ENCODE measurements at places on chromosomes 12 and 14.

GRCh38 chr14:105508601-105509000, 17.6 kb downstream of the TEDC1 start:
- DNase-seq: no peak

DNA sequence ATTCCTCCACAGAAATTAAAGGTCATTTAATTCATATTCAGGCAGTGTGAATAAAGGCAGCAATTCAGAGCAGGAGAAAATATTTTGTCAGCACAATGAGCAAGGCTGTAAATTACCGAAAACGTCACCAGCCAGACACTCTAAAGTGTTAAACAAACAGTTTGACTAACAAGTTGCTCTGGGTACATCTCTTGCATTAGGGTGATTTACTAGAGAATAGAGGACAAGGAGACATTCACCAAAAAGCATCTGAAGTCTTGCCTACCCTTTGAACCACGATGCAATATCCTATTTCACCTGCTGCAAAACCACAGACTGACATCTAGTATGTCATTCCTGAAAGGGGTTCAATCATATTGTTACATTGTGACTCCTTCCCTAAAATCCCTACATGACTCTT, 27.1 kb upstream of the GPHB5 start:
- no peak for DNase-seq

DNA sequence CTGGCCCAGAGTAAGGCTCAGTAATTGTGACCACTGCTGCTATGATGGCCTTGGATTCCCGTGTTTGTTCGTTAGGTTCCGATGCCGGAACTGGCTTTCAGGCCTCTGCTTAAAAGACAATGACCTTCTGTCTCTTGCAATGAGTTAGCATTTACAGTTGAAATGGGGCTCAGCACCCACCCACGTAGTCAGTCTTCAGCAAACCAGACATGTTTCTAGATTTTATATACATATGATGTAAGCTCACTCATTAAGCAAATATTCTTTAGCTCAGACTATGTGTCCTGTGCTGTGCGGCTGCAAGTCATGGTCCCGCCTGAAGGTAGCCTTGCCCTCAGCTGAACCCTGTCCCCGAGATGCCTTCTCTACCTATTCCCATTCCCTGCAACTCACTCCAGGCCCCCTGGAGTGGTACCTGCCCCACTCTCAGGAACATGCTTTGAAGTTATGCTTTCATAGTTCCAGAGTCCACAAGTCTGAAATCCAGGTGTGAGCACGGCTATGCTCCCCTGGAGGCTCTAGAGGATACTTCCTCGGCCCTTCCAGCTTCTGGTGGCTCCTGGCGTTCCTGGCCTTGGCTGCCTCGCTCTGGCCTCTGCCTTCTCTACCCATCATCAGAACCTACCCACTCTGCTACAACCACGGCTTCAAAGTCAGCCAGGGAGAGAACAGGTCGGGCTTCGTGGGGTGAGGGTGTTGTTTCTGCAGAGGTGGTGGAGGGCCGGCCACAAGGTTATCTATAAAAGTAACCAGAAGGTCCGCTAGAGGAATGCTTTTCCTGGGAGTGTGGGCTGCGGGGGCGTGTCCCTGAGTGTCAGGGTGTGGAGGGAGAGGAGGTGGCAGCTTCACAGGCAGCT, 157.8 kb downstream of the RBM19 start:
- DNase-seq: no peak

DNA sequence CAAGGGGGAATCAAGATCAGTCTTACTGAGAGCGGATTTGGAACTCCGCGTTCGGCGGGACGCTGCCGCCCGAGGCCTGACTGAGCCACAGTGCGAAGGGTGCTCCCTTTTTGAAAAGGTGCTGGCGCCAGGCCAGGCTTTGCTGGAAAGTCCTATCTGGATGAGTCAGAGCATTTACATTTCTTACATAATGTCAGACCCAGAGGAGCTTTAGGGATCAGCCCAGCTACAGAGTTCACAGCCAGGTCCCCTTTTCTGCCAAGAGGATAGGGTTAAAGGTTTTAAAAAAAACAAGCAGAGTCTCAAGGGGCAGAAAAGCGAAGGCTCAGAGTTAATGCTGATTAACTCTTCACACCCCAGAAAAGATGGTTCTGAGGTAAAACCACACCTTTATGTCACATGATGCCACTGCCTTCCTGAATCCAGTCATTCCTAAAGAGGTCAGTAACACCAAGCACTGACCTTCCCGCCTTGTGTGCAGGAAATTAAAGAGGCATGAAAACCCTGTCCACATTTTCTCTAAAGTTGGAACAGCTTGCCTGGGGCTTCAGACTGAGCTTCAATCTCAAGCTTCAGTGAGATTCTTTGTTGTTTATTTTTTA, 11.7 kb upstream of the FBXL14 start:
- DNase-seq: peak; percentile 85

GRCh38 chr12:52441320-52441911, 7.2 kb upstream of the KRT75 start:
- no peak for DNase-seq

DNA sequence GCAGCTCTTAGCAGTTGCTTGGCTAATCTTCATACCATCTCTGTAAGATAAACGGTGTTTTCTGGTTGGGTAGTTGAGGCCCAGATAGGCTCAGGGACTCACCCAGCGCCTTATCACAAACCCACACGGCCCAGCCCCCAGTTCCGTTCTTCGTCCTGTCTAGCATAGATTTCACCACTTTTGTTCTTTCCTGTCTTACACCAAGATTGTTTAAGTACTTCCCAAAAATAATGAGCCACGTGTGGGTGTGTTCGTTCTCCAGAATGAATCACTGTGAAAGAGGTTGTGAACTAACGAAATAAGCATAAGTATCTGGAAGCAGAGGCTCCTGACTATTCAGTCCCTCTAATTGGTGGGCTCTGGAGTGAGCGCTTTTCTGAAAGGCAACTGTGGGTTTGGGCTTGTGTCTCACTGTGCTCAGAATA, 21.4 kb downstream of the ACVR1B start:
- DNase-seq: no peak

DNA sequence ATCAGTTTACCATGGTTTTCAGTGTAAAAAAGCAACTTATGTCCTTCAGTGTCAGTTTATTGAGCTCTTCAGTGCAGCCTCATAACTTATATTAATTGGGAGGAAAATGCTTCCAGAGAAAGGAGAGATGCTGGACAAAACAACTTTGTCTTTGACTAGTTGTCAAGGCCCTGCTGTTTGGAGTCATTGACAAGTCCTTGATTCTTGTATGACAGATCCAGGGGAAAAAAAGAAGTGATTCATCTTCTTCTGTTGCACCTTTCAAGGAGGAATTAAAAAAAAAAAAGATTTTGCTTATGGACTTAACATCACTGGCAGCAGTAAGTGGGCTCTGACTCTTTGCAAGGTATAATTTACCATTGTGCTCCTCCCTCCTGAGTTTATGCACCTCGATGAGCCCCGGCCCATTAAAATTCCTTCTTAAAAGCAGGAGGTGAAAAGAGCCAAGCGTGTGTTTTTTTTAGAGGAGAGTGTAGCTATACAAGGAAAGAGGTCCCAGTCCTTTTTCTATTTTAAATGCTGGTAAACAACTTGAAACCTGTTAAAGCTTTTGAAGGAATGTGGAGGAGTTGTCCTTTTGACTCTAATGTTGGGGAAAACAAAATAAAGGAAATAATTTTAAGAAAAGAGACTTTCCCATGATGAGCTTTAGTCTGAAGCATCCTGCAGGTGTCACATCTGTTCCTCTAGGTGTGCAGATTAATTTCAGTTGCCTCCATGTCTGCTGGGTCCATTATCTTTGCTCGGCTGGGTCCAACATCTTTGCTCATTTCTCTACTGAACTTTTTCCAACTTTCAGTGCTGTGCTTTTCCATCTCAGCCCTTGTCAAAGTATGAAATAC, 431.6 kb downstream of the RAD51B start:
- DNase-seq: no peak

- peak; percentile 9 for DNase-seq
These were observed 18.4 kb downstream of the OTUB2 start for GRCh38 chr14:94044476-94045091.

DNA sequence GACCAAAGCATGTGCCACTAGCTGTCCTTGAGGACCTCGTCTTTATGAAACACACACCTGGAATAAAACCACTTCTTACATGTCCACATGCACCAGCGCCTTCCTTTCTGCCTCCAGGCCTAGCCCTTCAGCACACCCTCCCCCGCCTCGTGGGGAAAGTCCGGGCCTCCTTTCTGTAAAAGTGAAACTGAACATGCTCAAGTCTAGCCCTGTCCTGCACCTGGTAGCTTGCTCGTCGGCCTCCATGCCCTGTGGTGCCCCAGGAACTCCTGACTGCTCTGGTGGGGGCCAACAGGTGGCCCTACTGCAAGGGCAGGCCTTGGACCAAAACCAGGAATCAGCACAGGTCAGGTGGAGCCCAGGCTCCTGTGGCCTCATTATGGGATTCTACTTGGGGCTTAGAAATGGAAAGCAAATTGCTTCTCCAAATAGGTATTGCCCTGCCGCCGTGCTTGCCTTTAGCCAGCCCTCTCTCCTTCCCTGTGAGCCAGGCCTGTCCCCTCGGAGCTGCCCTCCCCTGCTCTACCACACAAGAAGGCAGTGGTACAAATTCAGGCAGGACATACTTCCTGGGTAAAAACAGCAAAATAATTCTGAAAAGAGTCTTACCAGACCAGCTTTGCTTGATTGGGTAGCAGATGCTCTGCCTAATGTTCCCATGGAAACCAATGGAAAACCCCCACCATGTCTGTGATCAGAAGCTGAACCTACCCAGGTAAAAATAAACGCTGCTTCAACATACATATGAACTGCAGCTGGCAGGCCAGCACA, 43.5 kb downstream of the ERH start:
- DNase-seq: no peak

GRCh38 chr14:97948841-97949240, 1151.7 kb downstream of the VRK1 start:
- DNase-seq: peak; percentile 36

GRCh38 chr14:54133896-54134295, 177.3 kb upstream of the BMP4 start:
- no peak for DNase-seq

DNA sequence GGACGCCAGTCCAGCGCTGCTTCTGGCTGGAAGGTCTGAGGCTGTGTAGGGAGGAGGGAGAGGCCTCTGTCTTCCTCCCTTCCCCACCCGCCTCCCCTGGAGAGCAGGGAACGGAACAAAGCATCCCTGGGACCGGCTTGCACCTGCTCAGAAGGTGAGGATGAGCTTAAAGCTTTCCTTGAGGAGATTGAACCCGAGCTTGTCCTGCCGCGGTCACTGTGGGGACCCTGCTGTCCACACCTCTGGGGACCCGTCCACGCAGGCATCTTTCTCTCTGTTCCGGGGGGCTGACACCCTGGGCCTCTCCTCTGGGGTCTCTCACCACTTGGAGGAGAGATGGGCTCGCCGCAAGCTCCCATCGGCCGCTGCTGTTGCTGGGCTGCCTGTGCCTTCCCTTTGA, 33.2 kb upstream of the SFSWAP start:
- DNase-seq: no peak

- no peak for DNase-seq
These were observed 78.8 kb upstream of the NEDD1 start for GRCh38 chr12:96828169-96828789.

GRCh38 chr14:102508774-102509745, 516 bp downstream of the ANKRD9 start:
- peak; percentile 57 for DNase-seq

DNA sequence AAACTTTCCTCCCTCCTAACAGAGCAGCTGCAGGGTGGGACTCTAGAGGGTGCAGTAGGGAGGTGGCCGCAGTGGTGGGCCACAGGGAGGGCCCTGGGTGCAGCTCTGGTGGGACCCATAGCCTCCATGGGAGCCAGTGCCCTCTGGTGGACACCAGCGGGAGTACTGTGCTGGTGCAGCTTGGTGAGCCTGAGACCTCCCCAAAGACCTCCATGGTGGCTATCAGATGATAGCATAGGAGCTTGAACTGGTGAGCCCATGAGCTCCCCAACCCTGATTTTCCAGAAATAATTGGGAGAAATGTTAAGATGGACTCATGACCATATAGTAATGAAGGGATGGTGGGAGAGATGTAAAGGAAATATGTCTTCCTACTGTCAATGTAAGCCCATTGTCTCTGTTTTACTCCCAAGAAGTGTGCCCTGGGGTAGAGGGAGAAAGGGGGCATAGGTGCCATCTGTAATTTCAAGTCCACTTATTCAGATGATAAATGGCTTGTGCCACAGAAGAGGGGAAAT, 98.7 kb downstream of the GAS2L3 start:
- DNase-seq: no peak

DNA sequence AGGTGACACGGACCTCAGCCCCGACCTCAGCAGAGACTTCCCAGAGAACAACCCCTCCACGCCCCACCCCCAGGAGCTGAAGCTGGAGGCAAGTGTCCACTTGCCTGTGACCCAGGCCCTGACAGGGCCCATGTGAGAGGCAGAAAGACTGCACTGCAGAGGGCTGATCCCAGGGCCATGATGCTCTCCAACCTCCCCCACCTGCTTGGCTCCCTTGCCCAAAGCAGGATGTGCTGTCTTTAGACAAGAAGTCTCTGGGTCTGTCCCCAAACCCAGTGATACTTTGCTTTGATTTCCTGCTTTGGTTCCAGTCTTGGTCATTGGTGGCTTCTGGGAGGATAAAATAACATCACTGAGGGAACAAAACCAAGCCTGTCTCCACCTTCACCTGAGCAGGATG, 59.4 kb downstream of the BCL11B start:
- no peak for DNase-seq

DNA sequence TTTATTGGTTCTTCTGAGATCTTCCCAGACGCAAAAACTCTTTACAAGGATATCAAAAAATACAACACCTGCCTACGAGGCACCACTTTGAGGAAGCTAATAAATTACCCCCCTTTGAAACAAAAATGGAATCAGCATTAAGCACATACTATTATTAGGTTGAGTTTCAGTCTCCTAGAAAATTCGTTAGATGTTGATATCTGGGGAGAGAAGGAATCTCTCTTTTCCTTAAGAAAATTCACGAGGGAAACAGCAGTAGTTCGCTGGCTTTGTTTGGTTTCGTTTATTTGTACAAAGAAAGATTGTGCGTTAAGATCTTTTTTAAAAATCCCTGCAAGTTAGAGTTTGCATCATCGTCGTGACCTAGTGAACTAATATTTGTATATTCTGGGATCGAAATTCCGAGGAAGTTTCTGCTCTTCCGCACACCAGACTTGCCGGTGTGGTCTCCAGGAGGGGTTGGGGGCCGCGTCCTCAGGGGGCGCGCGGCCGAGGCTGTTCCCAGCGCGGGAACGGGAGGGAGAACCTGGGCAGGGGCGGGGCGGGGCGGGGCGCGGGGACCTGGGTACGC, 12.1 kb downstream of the NKX2-1 start:
- no peak for DNase-seq

GRCh38 chr14:81986005-81986404, 452.4 kb upstream of the SEL1L start:
- no peak for DNase-seq

DNA sequence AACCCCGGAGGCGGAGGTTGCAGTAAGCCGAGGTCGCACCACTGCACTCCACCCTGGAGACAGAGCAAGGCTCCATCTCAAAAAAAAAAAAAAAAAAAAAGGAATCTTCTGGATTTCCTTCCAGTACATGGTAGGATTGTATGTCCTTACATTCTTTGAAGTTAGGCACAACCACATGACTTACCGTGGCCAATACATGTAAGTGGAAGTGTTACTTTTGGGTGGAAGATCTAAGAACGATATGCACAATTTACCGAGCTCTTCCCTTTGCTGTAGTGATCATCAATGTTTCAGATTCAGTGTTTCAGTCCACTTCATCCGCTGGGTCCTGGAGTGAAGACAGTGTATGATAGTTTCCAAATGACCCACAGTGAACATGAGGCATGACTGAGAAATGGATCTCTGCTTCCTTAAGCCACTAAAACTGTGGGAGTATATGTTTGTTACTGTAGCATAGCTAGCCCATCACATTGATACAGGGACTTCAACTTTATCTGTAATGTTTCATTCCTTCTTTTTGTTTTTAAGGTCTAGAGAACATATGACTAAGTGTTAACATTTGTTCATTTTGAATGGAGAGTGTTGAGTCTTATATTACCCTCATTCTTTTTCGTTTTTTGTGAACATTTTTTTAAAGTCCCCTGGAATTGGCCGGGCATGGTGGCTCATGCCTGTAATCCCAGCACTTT, 18.5 kb upstream of the NINJ2 start:
- no peak for DNase-seq

Measured in right hindlimb (tissue), 1 donor.